ENCODE measurements at places on chromosomes 16 and 17. TPM values are rescaled to one million over a fixed set of nuclear protein-coding genes. Genes with fewer than 3 reads are reported as not detected.

The TBX21 gene
- not detected for total RNA-seq

The C17orf50 gene
- total RNA-seq: not detected

The MFSD6L gene
- total RNA-seq: not detected

The WRAP53 gene
- 10.4 TPM for total RNA-seq

The QRICH2 gene
- 1.4 TPM for total RNA-seq

The AXIN2 gene
- total RNA-seq: 0.13 TPM

The TM4SF5 gene
- total RNA-seq: not detected

The ITGA2B gene
- total RNA-seq: 0.05 TPM

The SLC46A1 gene
- 9.2 TPM for total RNA-seq

The TAT gene
- total RNA-seq: not detected

The KCNAB3 gene
- 2.0 TPM for total RNA-seq

The SHCBP1 gene
- total RNA-seq: 35.2 TPM

The XYLT1 gene
- total RNA-seq: 1.3 TPM

The CD300E gene
- not detected for total RNA-seq

The SDK2 gene
- total RNA-seq: 0.03 TPM

The SHMT1 gene
- 48.1 TPM for total RNA-seq

The ZP2 gene
- total RNA-seq: not detected

The TEX14 gene
- total RNA-seq: 1.2 TPM

The DBNDD1 gene
- total RNA-seq: 10.7 TPM

The TP53TG3C gene
- total RNA-seq: 1.1 TPM

The VAT1L gene
- total RNA-seq: 2.3 TPM

The PLCD3 gene
- 25.8 TPM for total RNA-seq

The TBX6 gene
- total RNA-seq: 0.64 TPM

The FAHD1 gene
- total RNA-seq: 30.1 TPM

The TBC1D26 gene
- not detected for total RNA-seq

The LRRC75A gene
- total RNA-seq: 1.1 TPM

The C17orf113 gene
- total RNA-seq: 2.9 TPM

The CARD14 gene
- total RNA-seq: 3.4 TPM

The SPPL2C gene
- total RNA-seq: not detected

The ORC6 gene
- 51.8 TPM for total RNA-seq

The KRT25 gene
- not detected for total RNA-seq

The KIF18B gene
- 13.6 TPM for total RNA-seq

The MT1M gene
- total RNA-seq: not detected

The SNX20 gene
- total RNA-seq: not detected

The MARCHF10 gene
- total RNA-seq: 0.24 TPM

The CD7 gene
- total RNA-seq: not detected

The TAOK1 gene
- total RNA-seq: 29.6 TPM

The DOC2A gene
- total RNA-seq: 2.3 TPM

The SLC52A1 gene
- not detected for total RNA-seq

The OR3A3 gene
- not detected for total RNA-seq

The ACSM5 gene
- 0.34 TPM for total RNA-seq

The CA4 gene
- not detected for total RNA-seq

The ACSM3 gene
- 0.41 TPM for total RNA-seq

The MPO gene
- total RNA-seq: not detected

The DEXI gene
- 23.7 TPM for total RNA-seq

The SPNS3 gene
- total RNA-seq: 0.21 TPM

The CIBAR2 gene
- not detected for total RNA-seq

The MT1H gene
- total RNA-seq: not detected
